ENCODE measurements at places on chromosomes 2 and 18. TPM values are rescaled to one million over a fixed set of nuclear protein-coding genes. Genes with fewer than 3 reads are reported as not detected.
A peak's percentile ranks its signal among the peaks of the same experiment; 100 is the strongest.

Gene GALNT5
- total RNA-seq = 34.0 TPM

DNA sequence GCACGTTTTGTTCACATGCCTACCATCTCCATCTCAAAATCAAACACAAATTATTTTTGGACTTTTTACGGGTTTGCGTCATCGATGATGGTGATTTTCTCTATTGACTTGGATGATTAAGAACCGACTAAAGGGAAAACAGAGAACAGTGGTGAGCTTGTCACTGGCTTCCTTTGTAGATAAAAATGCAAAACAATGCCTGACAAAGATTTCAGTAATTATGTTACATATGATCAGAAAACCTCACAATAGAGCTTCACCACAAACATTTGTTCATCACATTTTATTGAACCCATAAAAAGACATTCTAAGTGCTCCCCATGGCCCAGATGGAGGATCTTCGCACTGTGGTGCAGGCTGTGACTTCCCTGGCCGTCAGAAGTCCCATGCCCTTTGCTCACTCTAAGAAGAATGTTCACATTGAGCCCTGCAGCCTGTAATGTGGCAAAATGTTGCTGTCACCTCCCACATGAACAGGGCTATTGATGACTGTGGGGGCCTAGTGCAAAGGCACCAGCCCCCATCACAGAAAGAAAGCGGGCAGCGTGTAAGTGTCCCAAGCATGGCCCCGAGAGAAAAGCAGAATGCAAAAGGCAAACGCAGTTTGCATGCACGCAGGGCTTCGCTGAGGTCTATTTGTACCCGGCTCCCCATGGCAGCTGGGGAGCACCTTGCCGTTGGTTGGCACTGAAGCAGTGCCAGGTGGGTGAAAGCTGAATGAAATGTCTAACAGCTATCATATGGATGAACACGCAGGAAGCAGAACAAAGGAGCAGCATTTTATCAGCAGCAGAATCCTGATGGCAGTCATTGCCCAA is 60.6 kb downstream of the BCL2 start:
- peaks cover 3% of the 10 kb centered on the region for H3K4me1 ChIP-seq
- H3K27me3 ChIP-seq = no peaks in the 10 kb centered on the region
- H3K36me3 ChIP-seq = no peaks in the 10 kb centered on the region

- H3K4me1 ChIP-seq = no peaks in the 10 kb centered on the region
- no peak overlapping the region for H3K4me3 ChIP-seq
- H3K27me3 ChIP-seq = no peaks in the 10 kb centered on the region
- H3K36me3 ChIP-seq = no peaks in the 10 kb centered on the region
Measured at GRCh38 chr2:8753609-8754008, 71.8 kb downstream of the ID2 start.

Gene CCDC150
- 137 TPM for total RNA-seq

Gene GCG
- total RNA-seq = 26.8 TPM

Gene VWA3B
- 0.41 TPM for total RNA-seq

DNA sequence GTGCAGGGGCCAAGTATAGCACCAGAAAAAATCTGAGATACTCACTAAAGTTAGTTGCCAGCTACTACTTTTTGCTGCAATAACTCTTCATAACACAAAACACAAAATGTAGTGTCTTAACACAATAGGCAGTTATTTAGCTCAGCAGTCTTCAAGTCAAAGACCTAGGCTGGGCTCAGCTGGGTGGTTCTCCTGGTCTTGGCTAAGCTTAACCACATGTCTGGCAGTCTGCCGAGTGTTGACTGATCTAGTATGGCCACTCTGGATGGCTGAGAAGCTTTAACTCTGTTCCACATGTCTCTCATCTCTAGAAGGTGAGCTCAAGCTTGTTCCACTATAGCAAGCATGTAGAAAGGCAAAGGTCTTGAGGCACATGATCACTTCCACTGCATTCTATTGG is 451.6 kb downstream of the SOX11 start:
- no peak for DNase-seq
- H3K27me3 ChIP-seq = no peaks in the 10 kb centered on the region
- H3K27ac ChIP-seq = no peak overlapping the region
- no peaks in the 10 kb centered on the region for H3K36me3 ChIP-seq
- no peaks in the 10 kb centered on the region for H3K4me1 ChIP-seq

DNA sequence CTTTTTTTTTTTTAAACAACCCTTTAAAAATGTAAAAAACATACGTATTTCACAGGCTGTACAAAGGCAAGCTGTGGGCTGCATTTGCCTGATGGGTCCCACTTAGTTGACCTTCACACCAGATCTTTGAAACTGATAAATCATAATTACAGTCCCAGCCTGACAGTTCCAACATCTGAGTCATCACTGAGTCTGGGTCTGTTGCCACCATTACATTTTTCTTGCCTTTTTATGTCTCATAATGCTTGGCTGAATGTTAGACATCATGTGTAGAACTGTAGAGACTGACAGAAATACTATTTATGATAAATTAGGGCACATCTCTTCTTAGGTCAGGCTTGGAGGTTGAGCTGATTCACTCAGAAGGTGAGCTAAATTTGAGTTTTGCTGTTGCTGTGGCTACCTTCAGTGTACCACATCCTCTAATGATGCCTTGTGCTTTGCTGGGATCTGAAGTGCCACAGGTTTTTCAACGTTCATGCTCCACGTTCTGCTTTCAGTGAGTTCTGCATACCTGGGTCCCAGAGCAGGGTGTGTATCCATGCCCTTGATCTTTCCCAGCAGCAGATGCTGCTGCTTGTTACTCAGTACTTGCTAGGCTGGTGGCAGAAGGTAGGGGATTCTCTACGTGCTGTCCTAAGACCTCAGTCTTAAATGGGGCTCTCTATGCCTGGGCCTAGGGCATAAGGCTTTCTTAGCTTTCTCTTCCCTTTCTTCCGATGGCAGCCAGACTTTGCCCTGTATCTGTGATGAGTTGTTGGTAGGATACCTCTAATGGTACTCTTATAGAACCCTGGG is 160.6 kb upstream of the SMAD7 start:
- DNase-seq = no peak
- H3K36me3 ChIP-seq = no peaks in the 10 kb centered on the region
- no peaks in the 10 kb centered on the region for H3K4me1 ChIP-seq
- H3K27ac ChIP-seq = no peak overlapping the region
- no peak overlapping the region for H3K4me3 ChIP-seq
- H3K27me3 ChIP-seq = no peaks in the 10 kb centered on the region

Gene KIAA2012
- total RNA-seq = not detected

Gene TMEM185B
- total RNA-seq = 19.5 TPM

Gene PFN4
- 0.80 TPM for total RNA-seq

DNA sequence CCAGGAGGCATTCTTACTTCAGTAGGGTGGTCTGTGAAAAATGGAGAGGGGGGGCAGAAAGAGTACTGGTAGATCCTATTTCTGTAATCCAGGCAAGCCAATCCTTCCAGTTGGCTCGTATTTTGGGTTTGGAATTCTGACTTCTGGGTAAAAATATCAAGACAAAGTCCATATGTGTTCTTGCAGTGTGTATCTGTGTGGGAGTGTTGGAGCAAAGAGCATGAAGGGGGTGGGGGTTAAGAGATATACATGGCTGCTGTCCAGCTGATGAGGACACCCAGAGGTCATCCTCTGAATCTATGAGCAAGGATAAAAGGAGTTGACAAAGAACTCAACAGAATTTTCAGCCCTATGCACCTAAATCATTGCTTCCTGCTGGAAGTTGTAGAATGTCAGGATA is 375.8 kb upstream of the PIK3C3 start:
- no peak overlapping the region for H3K27ac ChIP-seq
- no peak overlapping the region for H3K4me3 ChIP-seq
- DNase-seq = no peak
- H3K36me3 ChIP-seq = no peaks in the 10 kb centered on the region

DNA sequence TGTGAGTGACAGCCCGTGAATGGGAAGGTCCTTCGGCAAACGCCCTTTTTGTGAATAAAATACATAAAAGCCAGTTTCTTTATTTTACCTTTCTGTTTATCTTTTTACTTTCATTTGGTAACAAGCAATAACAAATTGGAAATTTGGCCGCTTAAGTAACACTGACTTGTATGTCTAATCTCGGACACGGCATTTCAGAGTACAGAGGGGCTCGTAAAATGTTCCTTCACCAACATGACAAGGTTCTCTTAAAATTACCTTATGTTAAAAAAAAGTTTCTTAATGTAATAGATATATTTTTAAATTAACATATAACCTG is 558 bp upstream of the NEMP2 start:
- peak overlapping the region; percentile 45 for H3K4me3 ChIP-seq
- peak overlapping the region; percentile 93 for H3K27ac ChIP-seq
- H3K4me1 ChIP-seq = no peaks in the 10 kb centered on the region
- no peak for DNase-seq

Gene SP5
- total RNA-seq = 2.2 TPM

DNA sequence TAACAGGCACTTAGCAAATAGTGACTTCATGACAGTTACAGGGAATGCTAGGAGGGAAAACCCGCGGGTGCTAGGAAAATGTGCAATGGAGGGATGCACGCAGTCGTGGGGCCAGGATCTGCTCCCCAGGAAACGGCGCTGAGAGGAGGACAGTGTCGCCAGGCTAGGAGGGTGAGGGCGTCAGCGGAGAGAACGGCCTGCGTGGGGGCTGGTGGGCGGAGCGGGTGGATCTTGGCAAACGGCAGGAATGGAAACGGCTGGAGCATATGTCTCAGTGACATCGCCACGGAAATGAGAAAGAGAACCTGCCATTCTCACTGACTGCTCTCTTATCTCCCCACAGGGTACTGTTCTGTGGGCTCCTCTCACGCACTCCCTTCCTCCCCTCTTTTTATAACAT is 478.5 kb upstream of the ID2 start:
- H3K27ac ChIP-seq = no peak overlapping the region
- H3K27me3 ChIP-seq = no peaks in the 10 kb centered on the region
- no peaks in the 10 kb centered on the region for H3K4me1 ChIP-seq
- DNase-seq = no peak

Gene OSR1
- total RNA-seq = 4.1 TPM

Gene TBR1
- total RNA-seq = not detected

DNA sequence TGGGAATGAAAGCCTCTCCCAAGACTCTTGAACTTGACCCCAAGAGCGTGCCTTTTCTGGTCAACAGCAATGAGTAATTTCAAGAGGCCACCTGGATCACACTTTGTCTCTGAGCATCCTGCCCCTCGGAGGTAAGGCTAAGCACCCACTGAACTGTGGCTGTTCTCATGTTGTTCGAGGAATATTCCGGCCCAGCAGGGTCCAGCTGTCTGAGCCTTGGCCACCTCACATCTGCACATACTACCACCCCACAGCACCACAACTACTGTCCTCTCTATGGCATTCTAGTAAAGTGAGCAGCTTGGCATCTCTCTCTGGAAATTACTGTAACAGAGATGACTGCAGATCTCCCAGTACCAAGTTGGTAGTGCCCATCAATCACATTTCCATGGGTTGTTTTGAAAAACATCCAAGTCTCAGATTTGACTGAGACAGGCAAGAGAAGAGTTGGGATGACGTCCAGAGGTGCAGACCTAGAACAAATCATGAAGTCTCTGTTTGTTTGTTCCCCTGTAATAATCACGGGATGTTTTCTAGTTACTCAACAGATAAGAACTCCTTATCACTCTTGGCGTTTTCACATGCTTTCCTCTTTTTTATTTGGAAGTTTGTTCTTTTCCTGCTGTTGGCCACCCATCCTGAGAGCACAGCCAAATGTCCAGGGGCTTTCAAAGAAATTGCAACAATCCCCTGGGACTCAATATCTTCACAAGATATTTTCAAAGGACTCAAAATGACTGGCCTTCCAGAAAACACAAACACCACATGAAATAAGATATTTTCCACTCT is 336.0 kb upstream of the TNP1 start:
- H3K27me3 ChIP-seq = no peaks in the 10 kb centered on the region
- no peaks in the 10 kb centered on the region for H3K36me3 ChIP-seq
- no peaks in the 10 kb centered on the region for H3K4me1 ChIP-seq
- H3K27ac ChIP-seq = no peak overlapping the region
- no peak for DNase-seq

DNA sequence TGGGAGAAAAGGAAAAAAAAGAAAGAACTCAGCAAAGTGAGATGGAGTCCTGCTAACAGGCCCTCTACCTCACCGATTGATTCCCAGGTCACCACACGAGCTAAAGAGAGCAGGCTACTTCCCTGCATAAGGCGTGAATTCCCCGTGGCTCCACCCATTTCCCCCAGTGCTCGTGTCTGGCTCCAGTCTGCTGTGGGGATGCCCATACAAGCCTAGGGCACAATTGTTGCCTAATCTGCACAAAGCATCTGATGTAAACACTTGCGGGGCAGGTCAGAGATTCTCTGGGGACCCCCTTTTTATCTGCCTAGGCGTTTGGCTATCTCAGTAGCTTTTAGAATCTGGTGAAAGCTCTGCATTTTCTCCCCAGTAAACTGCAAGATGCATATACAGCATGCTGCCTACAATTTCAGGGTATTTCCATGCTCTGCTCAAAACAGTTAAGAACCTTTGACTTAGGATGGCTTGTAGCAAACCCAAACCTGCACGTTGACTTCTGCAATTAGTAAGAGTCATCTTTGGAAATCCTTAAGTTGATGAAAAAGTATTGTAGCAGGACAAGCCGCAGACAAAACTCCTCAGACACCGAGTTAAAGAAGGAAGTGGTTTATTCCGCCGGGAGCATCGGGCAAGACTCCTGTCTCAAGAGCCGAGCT is 34.8 kb downstream of the MYO3B start:
- H3K27ac ChIP-seq = no peak overlapping the region
- no peak for DNase-seq
- no peaks in the 10 kb centered on the region for H3K27me3 ChIP-seq
- no peaks in the 10 kb centered on the region for H3K36me3 ChIP-seq
- H3K4me1 ChIP-seq = no peaks in the 10 kb centered on the region
- no peak overlapping the region for H3K4me3 ChIP-seq

GRCh38 chr18:57923611-57924010 is 120.4 kb upstream of the NEDD4L start:
- H3K36me3 ChIP-seq = no peaks in the 10 kb centered on the region
- H3K4me3 ChIP-seq = no peak overlapping the region
- DNase-seq = no peak
- no peak overlapping the region for H3K27ac ChIP-seq

Gene ACMSD
- total RNA-seq = not detected

Gene DSG4
- not detected for total RNA-seq

GRCh38 chr2:12674644-12675328 is 42.0 kb upstream of the TRIB2 start:
- DNase-seq = no peak
- no peaks in the 10 kb centered on the region for H3K36me3 ChIP-seq
- no peaks in the 10 kb centered on the region for H3K4me1 ChIP-seq

Gene LYPD1
- 0.27 TPM for total RNA-seq

Gene IL1B
- not detected for total RNA-seq

Gene GLI2
- 1.1 TPM for total RNA-seq

Gene ABCG5
- total RNA-seq = not detected

Gene KCNF1
- 0.27 TPM for total RNA-seq

Gene TCF4
- total RNA-seq = 31.1 TPM

DNA sequence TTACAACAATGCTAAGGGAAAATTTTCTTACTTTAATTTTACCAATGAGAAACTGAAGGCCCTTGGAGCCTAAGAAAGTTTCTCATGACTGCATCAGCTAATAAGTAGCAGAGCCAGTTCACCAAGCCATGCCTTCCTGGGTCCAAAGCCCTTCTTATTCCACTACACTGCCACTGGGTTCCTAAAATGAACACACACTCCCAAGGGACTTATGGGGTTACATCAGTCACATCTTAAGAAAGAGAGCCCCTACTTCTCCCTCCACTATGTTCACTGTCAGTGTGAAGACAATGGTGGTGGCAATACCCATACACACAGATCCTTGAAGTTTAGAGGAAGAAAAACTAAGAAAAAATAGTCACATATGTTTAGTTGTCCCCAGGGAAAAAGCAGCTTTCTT is 20.6 kb downstream of the MBD2 start:
- H3K4me1 ChIP-seq = peaks cover 5% of the 10 kb centered on the region
- H3K36me3 ChIP-seq = no peaks in the 10 kb centered on the region
- DNase-seq = no peak
